Activated gamma-delta T cell treated with Interleukin-2 at 50 U/mL for 16 hours (primary cell): ENCODE measurements at places on chromosomes 13 and 19.

- no peak for DNase-seq
These were observed 27.8 kb downstream of the NFIX start for GRCh38 chr19:13022859-13023636.

GRCh38 chr19:49014123-49014869 is 2.6 kb downstream of the LHB start:
- DNase-seq, result no peak

DNA sequence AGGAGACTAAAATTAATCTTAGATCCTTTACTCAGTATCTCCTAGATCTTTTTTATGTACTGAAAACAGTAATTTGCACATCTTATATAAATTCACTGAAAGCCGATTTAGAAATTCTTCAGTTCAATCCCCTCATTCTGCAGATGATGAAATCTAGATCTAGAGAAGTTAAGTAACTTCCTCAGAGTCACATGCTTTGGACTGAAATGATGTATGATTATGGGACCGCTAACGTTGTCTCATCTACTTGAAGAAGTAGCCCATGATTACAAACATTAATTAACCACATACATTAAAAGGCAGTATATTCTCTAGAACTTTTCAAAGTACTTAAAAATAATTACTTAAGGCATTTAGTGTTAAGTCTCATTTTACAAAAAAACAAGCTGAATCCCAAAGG is 37.8 kb downstream of the ELF1 start:
- DNase-seq, result no peak

DNA sequence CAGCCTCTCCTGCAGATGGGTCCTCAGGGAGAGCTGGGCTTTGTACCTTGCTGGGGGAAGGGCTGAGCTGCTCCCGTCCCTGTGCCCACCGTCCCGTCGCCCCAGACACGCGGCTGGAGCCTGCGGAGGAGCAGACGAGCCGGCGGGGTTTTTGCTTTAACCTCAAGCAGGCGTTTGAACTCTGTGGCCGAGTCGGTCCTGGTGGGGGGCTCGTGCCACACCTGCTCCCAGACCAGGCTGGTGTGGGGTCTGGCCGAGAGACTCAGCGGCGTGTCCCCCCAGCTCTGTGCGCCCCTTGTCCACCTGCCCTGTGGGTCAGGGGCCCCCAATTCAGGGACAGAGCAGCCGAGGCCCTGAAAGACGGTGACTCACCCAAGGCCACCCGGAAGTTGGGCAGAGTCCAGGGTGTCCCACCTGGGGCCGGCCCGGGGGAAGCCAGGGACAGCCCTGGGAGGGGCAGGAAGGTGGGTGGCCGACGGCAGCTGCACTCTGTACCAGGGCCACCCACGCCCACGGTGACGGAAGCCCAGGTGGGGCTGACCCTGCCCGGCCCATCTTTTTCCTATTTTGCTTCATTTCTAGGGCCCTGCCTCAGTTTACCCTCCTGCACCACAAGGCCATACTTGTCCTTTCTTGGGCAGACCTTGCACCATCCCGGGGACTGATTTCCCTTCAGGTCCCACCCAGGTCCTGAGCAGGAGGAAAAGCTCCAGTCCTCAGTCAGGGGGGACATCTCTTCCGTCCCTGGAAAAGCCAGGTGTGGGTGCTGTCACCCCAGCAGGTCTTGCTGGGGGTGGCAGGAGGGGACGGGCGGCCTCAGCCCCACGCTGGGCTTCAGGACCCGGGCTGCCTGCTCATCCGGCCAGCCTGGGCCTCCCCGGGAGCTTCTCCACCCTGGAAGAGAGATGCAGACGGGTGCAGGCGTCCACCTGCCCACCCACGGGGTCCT is 5.3 kb downstream of the EFNA2 start:
- no peak for DNase-seq

GRCh38 chr13:28890712-28891111 is 70.6 kb downstream of the MTUS2 start:
- no peak for DNase-seq

GRCh38 chr19:3778899-3779723 is 7.1 kb downstream of the MATK start:
- DNase-seq, result no peak

DNA sequence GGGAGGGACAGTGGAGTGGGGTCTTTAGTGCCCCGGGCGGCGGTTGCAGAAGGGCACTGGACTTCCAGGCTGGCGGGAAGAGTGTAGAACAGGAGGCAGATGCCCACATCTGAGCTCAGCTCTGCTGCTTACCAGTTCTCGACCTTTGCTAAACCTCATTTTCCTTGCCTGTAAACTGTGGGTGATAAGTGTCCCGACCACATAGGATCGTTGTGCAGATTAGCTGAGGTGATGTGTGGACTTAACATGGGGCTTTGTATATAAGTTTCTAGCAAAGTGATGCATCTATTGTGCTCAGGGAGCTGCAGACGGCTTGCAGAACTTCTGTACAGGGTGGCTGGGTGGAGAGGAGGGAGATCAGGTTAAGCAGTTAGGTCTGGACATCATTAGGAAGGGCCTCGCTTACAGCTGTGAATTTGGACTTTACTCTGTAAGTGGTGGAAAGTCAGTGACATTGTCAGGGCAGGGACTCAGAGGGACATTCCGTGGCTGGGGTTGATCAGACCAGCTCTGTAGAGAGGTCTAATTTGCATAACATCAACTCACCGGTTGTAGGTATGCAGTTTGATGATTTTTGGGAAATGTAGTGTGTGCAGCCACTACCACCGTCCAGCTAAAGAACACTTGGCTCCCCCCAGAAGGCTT is 70.0 kb downstream of the SPATA13 start:
- no peak for DNase-seq

GRCh38 chr19:4976401-4977298 is 7.7 kb downstream of the KDM4B start:
- DNase-seq, result no peak

DNA sequence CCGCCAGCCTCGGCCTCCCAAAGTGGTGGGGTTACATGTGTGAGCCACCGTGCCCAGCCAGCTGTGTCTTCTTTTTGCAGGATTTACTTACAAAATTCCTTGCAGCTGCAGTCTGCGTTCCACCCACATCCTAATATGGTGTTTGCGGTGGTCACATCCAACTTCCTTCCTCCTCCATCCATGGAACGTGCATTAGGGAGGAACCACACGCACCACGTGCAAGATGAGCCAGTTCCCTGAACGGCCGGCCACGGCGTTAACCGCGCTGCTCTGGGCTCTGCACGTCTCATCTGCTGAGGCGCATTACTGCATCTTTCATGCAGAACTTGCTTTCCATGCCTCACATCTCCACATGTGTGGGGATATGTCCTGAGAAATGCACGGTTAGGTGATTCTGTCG is 13.0 kb upstream of the SIGLEC11 start:
- DNase-seq, result no peak

GRCh38 chr13:94917824-94918223 is 205.5 kb upstream of the SOX21 start:
- no peak for DNase-seq

DNA sequence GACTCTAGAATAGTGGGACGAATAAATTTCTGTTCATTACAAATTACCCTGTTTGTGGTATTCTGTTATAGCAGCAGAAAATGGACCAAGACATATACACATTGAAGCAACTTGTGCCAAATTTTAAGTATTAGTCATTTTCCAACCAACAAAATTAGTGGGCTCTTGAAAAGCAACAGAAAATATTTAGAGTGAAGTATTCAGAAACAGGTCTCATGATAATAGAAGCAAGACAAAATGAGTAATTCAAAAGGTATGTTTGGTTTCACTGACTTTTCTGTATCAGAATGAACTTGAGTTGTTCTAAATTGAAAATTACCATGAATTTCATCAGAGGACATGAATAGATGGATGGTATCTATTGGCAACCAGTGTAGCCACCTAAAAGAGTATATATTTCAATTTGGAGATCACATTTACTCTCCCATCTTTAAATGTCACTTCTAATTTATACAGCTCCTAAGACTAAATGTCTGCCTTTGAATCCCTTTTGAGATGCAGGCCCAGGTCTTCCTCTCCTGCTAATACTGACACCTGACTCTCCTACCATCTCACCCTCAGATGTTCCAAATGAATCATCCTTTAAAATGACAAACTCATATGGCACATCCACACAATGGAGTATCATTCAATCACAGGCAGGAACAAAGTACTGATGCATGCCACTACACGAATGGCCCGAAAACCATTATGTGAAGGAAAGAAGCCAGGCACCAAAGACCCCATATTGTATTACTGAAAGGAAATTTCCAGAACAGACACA is 40.7 kb upstream of the DOCK9 start:
- DNase-seq, result no peak

DNA sequence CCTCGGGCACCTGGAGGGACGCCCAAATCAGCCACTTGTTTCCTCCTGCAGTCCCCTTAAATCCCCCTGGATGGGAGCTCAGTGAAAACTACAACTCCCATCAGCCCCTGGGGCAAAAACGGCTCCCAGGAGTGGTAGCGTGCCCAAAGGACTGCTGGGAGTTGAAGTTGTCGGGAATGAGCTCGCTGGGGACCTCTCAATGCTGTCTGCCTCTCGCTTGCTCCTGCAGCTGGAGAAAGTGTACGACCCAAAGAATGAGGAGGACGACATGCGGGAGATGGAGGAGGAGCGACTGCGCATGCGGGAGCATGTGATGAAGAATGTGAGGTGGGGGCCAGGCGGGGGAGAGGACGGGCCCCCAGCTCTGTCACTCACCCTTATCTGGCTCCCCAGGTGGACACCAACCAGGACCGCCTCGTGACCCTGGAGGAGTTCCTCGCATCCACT is 14.7 kb upstream of the DHDH start:
- no peak for DNase-seq

DNA sequence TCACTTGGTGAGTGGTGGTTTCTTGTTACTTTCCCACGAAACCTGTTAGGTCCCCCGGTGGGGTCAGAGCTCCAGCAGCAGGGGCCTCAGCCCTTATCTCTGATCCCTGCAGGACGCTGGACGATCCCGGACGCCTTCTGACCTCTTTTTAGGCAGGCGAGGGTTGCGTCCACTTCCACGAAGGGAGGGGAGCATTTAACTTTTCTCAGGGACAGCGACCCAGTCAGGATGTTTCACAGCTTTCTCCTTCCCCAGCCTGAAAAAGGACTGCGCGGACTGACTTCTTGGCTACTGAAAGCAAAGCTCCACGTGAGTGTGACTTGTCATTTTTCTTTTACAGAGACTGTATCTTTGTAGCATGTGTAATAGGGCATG is 692 bp downstream of the ZNF234 start:
- DNase-seq, result no peak

- DNase-seq, result no peak
These were observed 41.7 kb downstream of the XPO4 start for GRCh38 chr13:20860844-20861243.

- no peak for DNase-seq
These were observed 86.5 kb downstream of the TNFSF11 start for GRCh38 chr13:42660333-42660965.

DNA sequence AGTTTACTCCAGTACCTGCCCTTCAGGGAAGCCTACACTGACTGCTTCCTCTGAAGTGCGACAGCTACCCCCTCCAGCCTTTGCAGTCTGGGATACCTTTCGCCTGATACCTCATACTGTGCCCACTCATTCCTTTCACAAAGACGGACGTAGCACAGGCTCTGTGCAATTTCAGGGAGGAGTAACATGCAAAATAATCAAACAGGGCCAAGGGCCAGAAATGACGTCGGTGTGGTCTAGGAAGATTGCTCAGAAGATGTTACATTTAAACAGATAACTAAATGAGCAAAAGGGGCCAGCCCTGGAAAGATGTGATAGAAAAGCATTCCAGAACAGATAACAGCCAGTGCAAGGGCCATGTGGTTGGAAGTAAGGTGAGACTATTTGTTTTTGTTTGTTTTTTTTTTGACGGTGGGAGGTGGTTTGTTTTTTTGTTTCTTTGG is 6.6 kb upstream of the DDX39A start:
- no peak for DNase-seq

GRCh38 chr19:37988758-37989635 is 82.0 kb downstream of the SIPA1L3 start:
- no peak for DNase-seq

DNA sequence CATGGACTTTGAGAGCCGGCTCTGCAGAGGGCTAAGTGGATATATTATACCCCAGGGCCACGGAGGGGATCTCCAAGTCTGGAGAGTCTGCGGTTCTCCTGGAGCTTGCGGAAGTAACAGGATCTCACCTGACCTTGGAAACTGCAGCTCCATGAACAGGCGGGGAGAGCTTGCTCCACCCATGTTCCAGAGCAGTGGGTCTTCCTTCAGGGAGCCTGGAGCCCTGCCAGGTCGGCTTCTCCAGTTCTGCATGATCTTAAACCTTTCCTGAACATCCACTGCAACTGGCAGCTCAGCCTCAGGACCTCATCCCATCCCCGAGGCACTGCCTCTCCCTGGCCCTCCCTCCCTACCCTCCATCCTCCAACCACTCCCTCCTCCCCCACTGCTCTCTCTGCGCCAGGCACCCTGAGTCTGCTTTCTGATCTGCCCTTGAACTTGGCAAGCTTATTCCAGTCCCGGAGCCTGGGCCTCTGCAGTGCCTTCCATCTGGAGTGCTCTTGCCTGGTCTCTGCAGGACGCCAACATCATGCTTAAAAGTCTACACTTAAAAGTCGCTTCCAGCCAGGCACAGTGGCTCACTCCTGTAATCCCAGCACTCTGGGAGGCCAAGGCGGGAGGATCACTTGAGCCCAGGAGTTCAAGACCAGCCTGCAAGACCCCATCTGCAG is 13.2 kb downstream of the ATCAY start:
- DNase-seq, result no peak

GRCh38 chr13:33401238-33401637 is 115.7 kb upstream of the STARD13 start:
- no peak for DNase-seq

DNA sequence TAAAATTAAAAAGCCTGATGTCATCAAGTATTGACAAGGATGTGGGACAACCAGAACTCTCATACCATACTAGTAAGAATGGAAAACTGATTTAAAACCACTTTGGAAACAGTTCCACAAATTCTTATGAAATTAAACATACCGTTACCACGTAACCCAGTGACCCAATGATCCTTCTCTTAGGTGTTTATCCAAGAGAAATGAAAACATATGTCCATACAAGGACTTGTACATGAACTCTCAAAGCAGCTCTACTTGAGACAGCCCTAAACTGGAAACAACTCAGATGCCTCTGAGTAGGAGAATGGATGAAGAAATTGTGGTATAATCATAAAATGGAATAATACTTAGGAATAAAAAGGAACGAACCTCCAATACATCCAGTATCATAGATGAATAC is 27.6 kb downstream of the SLC6A16 start:
- DNase-seq, result no peak
